ENCODE measurements at places on chromosomes 1 and 21. TPM values are rescaled to one million over a fixed set of nuclear protein-coding genes. Genes with fewer than 3 reads are reported as not detected.

DNA sequence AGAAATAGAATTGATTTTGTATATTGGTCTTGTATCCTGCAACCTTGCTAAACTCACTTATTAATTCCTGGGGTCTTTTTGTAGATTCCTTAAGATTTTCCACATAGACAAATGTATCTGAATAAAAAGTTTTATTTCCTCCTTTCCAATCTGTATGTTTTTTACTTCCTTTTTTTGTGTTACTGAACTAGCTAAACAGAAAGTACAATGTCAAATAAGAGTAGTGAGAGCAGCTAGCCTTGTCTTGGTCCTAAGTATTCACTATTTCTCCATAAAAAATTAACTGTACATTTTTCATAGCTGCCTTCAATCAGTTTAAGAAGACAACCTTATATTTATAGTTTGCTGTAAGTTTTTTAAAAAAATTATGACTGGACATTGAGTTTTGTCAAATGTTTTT, 74.9 kb downstream of the FASLG start:
- no peaks in the 10 kb centered on the region for H3K27me3 ChIP-seq
- H3K36me3 ChIP-seq: no peaks in the 10 kb centered on the region
- no peak for DNase-seq
- H3K4me3 ChIP-seq: no peak overlapping the region
- no peaks in the 10 kb centered on the region for H3K4me1 ChIP-seq
- no peak overlapping the region for H3K27ac ChIP-seq

DNA sequence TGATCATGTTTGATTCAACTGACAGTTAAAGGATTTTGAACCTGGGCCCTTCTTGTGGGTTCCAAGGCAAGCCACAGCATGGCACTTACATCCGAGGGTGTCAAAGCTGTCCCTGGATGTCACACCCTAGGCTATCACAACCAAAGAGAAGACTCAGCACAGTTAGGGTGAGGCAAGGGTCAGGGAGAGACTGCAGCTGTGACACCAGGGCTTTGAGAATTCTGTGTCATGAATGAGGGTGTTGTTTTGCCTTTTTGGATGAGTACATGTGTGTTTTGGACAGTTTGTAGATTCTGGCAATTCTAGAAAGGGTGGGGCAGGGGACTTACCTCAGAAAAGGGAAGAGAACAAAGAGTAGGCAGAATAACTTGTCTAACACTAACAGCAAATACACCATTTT, 37.8 kb upstream of the ZNF326 start:
- peaks cover 13% of the 10 kb centered on the region for H3K4me1 ChIP-seq
- no peak for DNase-seq
- H3K4me3 ChIP-seq: no peak overlapping the region

The OR2C3 gene
- not detected for total RNA-seq

- H3K36me3 ChIP-seq: peaks cover 86% of the 10 kb centered on the region
- no peak overlapping the region for H3K4me3 ChIP-seq
- no peaks in the 10 kb centered on the region for H3K27me3 ChIP-seq
Observed at GRCh38 chr1:12279728-12280464, 50.1 kb downstream of the VPS13D start.

DNA sequence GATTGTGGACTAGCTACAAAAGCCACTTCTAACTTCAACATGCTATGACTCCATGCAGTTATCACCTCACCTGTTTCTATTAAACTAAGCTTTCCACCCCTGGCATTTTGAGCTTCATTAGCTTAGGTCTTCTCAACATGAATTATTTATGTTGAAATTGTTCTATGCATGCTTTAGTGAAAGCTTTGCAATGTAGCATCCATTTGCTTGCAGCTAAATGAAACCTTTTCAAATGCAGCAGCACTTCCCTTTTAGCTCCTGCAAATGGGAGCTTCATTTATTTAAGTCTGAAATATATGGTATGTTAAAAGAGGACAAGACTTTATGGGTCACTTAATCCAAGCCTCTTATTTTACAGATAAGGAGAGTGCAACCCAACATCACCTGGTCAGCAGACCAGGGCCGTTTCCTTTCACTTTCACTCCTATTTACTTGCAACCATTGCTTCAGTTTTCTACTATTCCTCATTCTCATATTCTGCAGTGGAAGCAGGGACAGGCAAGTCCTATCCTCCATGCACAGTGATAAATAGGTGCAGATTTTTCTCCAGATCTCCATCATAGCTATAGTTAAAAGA, 56.4 kb upstream of the SAMSN1 start:
- H3K4me1 ChIP-seq: no peaks in the 10 kb centered on the region
- DNase-seq: no peak
- no peaks in the 10 kb centered on the region for H3K27me3 ChIP-seq
- no peak overlapping the region for H3K27ac ChIP-seq
- no peak overlapping the region for H3K4me3 ChIP-seq

The LORICRIN gene
- 247 TPM for total RNA-seq

GRCh38 chr1:93503163-93503562, 55.2 kb downstream of the FNBP1L start:
- H3K4me3 ChIP-seq: no peak overlapping the region
- no peak overlapping the region for H3K27ac ChIP-seq
- no peaks in the 10 kb centered on the region for H3K36me3 ChIP-seq
- no peaks in the 10 kb centered on the region for H3K27me3 ChIP-seq

DNA sequence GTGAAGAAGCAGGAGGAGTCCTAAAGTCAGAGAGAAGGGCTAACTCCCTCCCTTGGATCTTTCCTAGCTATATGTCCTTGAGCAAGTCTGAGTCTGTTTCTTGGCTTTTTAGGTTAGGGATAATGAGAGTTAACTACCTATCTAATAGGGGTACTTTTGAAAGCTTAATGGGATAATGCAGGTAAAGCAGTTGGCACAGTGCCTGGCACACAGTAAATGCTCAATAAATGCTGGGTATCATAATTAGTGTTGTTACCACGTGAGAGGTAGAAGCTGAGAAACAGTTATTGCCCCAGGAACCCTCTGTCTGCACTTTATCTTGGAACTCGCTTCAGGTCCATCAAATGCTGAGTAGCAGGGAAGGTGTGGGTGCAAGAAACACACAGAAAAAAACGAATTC, 5.5 kb downstream of the LRRN2 start:
- no peak overlapping the region for H3K27ac ChIP-seq
- no peak for DNase-seq

The CFHR1 gene
- 1.8 TPM for total RNA-seq

- H3K4me3 ChIP-seq: no peak overlapping the region
- no peaks in the 10 kb centered on the region for H3K27me3 ChIP-seq
- no peak overlapping the region for H3K27ac ChIP-seq
- peaks cover 34% of the 10 kb centered on the region for H3K36me3 ChIP-seq
Observed at GRCh38 chr21:44305691-44306090, 5.8 kb downstream of the PFKL start.

The LRRC71 gene
- not detected for total RNA-seq

The SHISAL2A gene
- total RNA-seq: not detected
